Large intestine (tissue), 12 donors: ENCODE measurements at places on chromosomes 7 and 10. TPM values are rescaled to one million over a fixed set of nuclear protein-coding genes. Genes with fewer than 3 reads are reported as not detected.

- no peaks in the 10 kb centered on the region for H3K27me3 ChIP-seq
- H3K4me3 ChIP-seq: no peak overlapping the region
- no peak overlapping the region for H3K27ac ChIP-seq
- no peaks in the 10 kb centered on the region for H3K4me1 ChIP-seq
- H3K36me3 ChIP-seq: peaks cover 3% of the 10 kb centered on the region
- DNase-seq: no peak
Observed at GRCh38 chr7:66748791-66749190, 8.3 kb downstream of the RABGEF1 start.

GRCh38 chr7:77935652-77936348 is 137.2 kb downstream of the PHTF2 start:
- H3K4me3 ChIP-seq: no peak overlapping the region
- H3K4me1 ChIP-seq: no peaks in the 10 kb centered on the region
- no peaks in the 10 kb centered on the region for H3K27me3 ChIP-seq
- no peak for DNase-seq

DNA sequence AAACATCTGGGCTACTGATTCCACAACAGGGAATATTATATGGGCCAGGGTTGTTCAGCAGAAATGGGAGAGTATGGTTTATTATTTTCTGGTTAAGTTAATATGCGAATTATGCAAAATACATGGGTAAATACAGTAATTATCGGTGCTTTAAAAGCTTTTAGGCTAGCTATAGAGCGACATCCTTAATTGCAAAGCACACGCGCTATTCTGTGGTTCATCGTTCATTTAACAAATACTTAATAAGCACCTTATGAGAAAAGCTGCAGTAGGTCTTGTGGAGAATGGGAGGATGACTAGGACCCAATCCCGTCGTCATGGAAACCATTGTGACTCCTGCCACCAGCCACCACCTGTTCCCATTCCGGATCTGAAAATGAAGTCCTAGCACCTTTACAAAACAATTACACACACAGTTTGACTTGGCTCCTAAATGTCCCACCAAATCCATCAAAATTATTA is 623 bp upstream of the CEP41 start:
- peak overlapping the region; percentile 49 for H3K27ac ChIP-seq
- H3K27me3 ChIP-seq: no peaks in the 10 kb centered on the region
- H3K36me3 ChIP-seq: no peaks in the 10 kb centered on the region
- peak; percentile 49 for DNase-seq

The CTAGE8 gene
- polyA plus RNA-seq: 11.2 TPM

The PLEKHS1 gene
- 62.4 TPM for polyA plus RNA-seq

The ANKMY2 gene
- polyA plus RNA-seq: 34.0 TPM

GRCh38 chr7:69764147-69764546 is 165.9 kb downstream of the AUTS2 start:
- H3K4me1 ChIP-seq: no peaks in the 10 kb centered on the region
- DNase-seq: no peak
- H3K36me3 ChIP-seq: no peaks in the 10 kb centered on the region
- no peaks in the 10 kb centered on the region for H3K27me3 ChIP-seq

The WEE2 gene
- polyA plus RNA-seq: 5.1 TPM

- H3K4me1 ChIP-seq: peaks cover 3% of the 10 kb centered on the region
- H3K27ac ChIP-seq: no peak overlapping the region
- no peak overlapping the region for H3K4me3 ChIP-seq
- H3K36me3 ChIP-seq: no peaks in the 10 kb centered on the region
Observed at GRCh38 chr7:98372993-98373392, 27.9 kb downstream of the BAIAP2L1 start.

The TCAF2 gene
- polyA plus RNA-seq: 0.99 TPM

DNA sequence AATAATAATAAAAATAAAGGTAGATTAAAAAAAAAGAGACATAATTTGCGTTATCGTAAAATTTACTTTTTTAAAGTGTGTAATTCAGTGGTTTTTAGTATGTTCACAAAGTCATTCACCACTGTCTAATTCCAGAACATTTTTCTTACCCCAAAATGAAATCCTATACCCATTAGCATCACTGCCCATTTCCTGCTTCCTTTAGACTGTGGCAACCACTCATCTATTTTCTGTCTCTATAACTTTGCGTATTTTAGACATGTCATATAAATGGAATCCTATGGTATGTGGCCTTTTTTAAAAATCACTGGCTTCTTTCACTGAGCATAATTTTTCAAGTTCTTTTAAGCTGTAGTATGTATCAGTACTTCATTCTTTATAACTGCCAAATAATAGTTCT is 53.6 kb downstream of the KAT6B start:
- H3K4me1 ChIP-seq: no peaks in the 10 kb centered on the region
- no peak overlapping the region for H3K4me3 ChIP-seq
- no peaks in the 10 kb centered on the region for H3K36me3 ChIP-seq
- H3K27me3 ChIP-seq: no peaks in the 10 kb centered on the region
- no peak for DNase-seq

- H3K36me3 ChIP-seq: peaks cover 2% of the 10 kb centered on the region
- no peak overlapping the region for H3K4me3 ChIP-seq
- no peak for DNase-seq
- H3K27me3 ChIP-seq: no peaks in the 10 kb centered on the region
- peak overlapping the region; percentile 23 for H3K27ac ChIP-seq
Observed at GRCh38 chr10:113028456-113029440, 78.7 kb downstream of the TCF7L2 start.

The DMBT1 gene
- polyA plus RNA-seq: 198 TPM

- no peak overlapping the region for H3K27ac ChIP-seq
- no peak overlapping the region for H3K4me3 ChIP-seq
- H3K27me3 ChIP-seq: no peaks in the 10 kb centered on the region
- H3K36me3 ChIP-seq: no peaks in the 10 kb centered on the region
- no peaks in the 10 kb centered on the region for H3K4me1 ChIP-seq
Observed at GRCh38 chr10:61063901-61064300, 119.9 kb upstream of the RHOBTB1 start.

The FXYD4 gene
- not detected for polyA plus RNA-seq
